ENCODE measurements at places on chromosomes 13 and 19.

- no peak for DNase-seq
Observed at GRCh38 chr19:30003866-30004265, 61.8 kb downstream of the URI1 start.

- no peak for DNase-seq
Observed at GRCh38 chr19:51161266-51161665, 19.2 kb downstream of the SIGLEC7 start.

- no peak for DNase-seq
Observed at GRCh38 chr13:53560556-53560955, 531.9 kb downstream of the OLFM4 start.

- DNase-seq = peak; percentile 84
Observed at GRCh38 chr19:41785653-41786052, 10.7 kb upstream of the CEACAM3 start.

GRCh38 chr13:76883236-76883635 lies 3.0 kb downstream of the KCTD12 start:
- DNase-seq = no peak
